ENCODE measurements at places on chromosomes 12 and 14.

- no peak for DNase-seq
Measured at GRCh38 chr12:45434094-45434493, 218.2 kb downstream of the ANO6 start.

DNA sequence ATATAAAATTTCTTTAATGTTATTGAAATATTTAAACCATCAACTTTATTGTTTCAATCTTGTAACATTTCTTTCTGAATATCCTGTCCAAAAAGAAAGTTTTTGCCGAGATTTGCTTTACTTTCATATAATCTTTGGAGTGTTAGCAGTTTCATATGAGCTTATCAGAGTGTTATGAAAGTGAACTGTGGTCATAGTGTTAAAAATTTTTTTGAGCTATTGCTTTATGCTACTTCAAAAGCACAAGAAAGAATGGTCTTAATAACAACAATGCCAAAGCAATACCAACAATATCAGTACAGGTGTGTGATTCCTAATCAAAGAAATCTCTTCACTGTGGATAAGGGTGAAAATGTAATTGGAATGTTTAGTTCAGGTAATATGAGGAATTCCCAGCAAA, 1994.9 kb upstream of the FLRT2 start:
- DNase-seq = no peak

DNA sequence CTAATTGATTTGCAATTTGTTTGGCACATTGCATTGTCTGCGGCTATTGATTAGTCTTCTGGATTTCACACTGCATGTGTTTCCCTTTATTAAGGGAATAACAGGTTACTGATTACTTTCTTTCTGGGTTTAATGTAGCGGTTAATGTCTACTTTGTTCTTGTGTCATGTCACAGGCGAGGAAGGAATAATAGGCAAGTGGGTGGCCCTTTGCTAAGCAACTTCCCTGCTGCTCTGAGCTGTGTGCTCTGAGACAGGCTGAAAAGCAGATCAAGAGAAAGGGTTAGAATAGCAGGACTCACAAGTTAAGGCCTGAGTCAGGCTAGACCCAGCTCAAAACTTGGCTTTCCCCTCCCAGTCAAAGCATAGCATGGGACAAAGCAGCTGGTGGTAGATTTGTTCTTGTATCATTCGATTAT, 77.2 kb downstream of the NKX2-1 start:
- no peak for DNase-seq

GRCh38 chr14:69989622-69990021, 110.4 kb downstream of the SMOC1 start:
- DNase-seq = no peak

All from activated naive CD4-positive, alpha-beta T cell treated with Interleukin-2 at 50 U/mL for 16 hours (primary cell).